ENCODE measurements at places on chromosomes 1 and 21.

DNA sequence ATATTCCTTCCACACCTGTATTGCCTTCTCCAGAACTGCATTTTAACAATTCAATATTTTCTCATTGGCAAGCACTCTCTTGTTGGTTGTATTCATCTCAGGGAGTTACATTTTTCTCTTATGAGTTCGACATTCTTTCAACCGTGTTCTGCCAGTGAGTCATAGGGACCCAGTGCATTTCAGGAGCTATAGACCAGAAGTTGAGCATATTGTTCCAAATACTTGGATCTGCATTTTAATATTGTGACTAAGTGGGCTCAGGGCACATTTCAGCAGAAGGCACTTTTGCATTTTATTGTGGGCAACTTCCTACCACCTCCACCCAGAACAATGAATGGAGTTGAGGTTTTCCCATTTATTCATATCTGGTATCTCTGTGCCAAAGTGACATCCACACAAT is 132.8 kb downstream of the TNFSF18 start:
- no peak for DNase-seq

GRCh38 chr1:152013664-152014237 is 20.1 kb upstream of the S100A10 start:
- no peak for DNase-seq

GRCh38 chr1:195733408-195733807 is 874.8 kb downstream of the KCNT2 start:
- no peak for DNase-seq

- DNase-seq: no peak
Measured at GRCh38 chr1:205504311-205505075, at the start of gene CDK18. TSS of gene CDK18 (plus strand) at chr1:205504669. CDS start at chr1:205523168, 18,499 bp downstream.

DNA sequence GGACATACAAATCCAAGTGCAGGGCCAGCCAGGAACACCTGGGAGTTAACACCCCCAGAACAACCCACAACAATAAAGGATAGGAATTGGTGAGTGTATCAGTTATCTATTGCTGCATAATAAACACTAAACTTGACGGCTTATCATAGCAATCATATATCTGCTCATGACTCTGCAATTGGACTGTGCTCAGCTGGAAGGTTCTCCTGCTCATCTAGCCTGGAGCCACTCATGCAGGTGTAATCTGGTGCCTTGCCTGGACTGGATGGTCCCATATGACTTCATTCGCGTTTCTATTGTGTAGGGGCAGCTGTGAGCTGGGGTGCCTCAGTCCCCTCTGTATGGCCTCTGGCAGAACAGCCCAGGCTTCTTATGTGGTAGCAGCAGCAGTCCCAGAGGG is 76.3 kb upstream of the KLHDC7A start:
- no peak for DNase-seq

DNA sequence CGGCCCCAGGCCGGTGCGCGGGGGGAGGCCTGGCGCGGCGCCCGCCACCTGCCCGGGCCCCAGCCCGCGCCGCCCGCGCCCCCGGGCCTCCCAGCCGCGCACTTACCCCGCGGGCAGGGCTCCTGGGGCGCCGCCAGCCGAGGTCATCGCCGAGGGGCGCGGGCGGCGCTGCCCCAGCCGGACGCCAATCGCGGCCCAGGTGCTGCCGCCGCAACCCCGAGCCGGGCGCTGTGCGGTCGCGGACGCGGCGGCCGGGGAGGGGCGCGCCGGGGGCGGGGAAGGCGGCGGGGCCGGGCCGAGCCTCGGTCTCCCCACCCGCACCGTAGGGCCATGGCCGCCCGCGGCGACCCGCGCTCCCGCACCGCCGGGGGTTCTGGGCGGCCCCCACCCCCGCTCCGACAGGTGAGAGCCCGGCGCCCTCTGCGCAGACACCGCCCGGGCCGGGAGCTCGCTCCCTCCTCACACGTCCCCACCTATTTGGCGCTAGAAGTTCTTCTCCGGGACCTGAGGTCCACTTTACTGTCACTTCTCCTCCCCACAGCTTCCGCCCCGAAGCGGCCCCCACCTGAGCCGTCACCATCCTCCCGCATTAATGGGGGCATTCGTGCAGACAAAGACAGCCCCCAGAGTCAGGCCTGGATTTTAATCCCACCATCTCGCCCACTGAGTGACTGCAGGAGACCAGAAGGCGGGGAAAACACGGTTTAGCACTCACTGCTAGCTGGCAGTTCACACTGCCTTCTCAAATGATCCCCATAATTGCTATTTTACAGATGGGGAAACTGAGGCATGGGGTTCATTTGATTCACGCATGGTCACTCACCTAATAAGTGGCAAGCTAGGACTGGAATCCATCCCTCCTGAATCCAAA is at the start of gene TTC39A:
TSS of gene TTC39A (minus strand) at position 232 of the 871 bp plus-strand sequence. CDS start at position 147, 85 bp downstream.
- no peak for DNase-seq

DNA sequence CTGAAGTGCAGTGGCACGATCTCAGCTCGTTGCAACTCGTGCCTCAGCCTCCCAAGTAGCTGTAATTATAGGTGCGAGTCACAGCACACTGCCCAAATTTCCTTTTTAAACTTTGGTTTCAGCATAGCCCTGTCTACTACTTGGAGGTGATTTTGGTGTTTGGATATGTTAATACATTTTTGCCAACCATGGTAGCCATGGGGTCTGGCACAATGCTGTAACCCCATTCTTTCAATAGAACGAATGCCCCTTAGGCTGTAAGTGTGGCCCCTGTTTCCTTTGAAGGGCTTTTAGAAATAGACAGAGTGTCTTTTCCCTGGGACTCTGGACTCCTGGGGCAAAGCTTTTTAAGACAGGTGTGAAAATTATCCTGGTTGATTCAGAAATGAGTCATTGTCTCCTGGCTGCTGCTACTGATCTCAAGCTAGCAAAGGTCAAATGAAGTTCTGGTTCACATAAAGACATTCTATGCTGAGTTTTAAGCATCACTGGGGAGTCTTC is 141.1 kb upstream of the RUNX1 start:
- DNase-seq: no peak

DNA sequence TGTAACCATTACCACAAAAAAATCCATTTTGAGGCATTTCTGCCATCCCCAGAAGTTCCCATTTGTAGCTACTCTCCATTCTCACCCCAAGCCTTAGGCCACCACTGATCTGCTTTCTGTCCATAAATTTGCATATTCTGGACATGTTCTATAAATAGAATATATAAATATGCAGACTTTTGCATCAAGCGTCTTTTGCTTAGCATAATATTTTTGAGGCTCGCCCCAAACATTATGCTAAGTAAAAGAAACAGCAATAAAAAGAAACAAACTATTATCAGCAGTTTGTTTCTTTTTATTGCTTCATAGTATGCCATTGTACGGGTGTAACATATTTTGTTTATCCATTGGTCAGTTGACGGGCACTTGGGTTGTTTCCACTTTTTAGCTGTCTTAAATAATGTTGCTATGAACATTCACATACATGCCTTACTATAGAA is 7.9 kb downstream of the TFAP2E start:
- no peak for DNase-seq

DNA sequence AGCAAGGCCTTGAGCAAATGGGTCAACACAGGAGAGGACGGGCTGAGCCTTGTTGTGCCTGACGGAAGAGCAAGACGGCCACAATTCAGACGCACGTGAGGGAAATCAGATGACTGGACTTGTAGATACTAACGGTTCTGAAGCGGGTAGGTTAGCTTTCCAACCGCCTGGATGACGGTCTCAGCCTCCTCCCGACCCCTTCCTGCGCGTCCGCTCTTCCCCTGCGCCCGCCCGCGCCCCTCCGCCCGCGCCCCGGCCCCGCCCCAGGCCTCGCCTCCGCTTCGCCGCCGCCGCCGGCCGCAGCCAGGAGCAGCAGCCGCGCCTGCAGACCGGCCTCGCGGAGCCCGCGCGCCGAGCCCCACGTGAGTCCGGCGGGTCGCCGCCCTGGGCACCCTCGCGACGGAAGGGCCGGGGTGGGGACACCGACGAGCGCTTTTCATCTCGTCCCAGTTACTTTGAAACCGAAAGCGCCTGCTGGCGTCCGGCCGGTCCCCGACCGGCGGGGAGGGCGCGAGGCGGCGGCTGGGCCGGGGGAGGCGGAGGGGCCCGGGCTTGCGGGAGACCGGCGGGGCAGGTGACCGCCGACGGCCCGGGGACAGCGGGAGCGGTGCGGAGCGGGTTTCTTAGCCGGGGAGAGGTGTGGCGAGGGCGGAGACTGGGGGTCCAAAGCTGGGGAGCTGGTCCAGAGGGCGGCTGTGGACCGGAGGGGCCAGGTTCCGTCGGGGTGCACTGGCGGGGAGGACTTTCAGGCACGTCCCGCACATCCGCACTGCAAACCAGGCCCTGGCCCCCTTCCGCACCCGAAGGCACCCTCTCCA is at the start of gene TRAF5:
TSS of gene TRAF5 (plus strand) at position 306 of the 818 bp plus-strand sequence. CDS start 26,407 bp downstream, outside the sequence.
- DNase-seq: peak; percentile 87

- peak; percentile 73 for DNase-seq
Measured at GRCh38 chr1:180962178-180962577, 49.5 kb downstream of the KIAA1614 start.

- no peak for DNase-seq
Measured at GRCh38 chr1:171981303-171981702, 140.0 kb downstream of the DNM3 start.

DNA sequence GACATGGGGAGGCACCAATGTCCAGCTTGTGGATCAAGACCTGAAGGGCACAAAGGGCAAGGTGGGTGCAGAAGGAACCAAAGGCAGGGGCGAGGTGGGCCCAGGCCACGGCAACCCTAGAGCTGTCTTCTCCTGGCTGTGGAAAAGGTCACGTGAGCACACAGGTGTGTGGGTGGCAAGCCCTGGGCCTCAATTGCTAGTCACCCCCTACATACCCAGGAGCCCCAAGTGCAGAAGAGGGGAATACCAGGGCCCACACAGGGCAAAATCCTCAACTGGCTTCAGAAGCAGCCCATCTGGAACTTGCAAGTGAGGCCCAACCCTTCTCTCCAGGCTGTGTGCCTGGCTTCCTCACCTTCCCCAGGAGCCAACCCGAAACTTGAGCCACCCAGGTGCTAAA is 25.6 kb downstream of the ZBTB17 start:
- DNase-seq: no peak

GRCh38 chr1:52727114-52727586 is 897 bp downstream of the ZYG11B start:
- DNase-seq: no peak

GRCh38 chr1:153598309-153599172 is 14.4 kb downstream of the S100A16 start:
- peak; percentile 55 for DNase-seq

DNA sequence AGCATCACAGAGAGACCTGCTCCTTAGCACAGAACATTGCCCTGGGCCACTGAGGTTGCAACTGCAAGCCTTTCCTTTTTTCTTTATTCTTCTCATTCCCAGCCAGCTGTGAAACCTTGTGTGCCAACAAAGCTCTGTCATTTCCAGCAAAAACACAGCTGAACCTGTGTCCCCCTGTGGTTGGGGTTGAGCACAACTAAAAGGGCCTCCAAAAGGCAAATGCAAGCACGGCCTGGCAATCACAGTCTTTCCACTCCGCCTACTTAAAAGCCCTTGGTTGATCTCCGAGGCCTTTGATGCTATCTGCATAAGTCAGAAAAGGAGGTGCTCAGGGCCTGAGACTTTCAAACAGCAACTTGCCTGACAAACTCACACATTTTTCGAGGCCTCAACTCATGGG is 32.7 kb downstream of the SUSD4 start:
- DNase-seq: no peak
